ENCODE measurements at places on chromosomes 12 and 14.

- DNase-seq, result no peak
Measured at GRCh38 chr14:70721542-70721941, 79.8 kb downstream of the TTC9 start.

DNA sequence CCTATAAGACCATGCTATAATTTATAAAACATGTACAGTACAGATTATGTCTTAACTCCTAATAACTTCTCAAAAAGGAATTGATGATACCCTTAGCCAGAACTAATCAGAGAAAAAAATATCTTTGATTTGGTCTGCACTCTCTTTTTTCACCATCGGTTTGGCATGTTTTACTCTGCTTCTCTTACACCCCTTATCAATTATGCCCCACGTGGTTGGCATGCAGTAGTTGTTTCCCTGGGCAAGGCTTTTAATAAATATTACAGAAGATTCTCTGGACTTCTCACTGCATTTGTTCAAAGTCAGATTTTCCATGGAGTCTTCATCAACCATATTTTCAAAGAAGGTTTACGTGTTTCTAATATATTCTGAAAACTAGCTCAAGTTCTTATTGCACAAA is 167.4 kb upstream of the LRIG3 start:
- DNase-seq, result no peak

GRCh38 chr14:34169561-34169960 is 218.7 kb upstream of the EGLN3 start:
- DNase-seq, result no peak

DNA sequence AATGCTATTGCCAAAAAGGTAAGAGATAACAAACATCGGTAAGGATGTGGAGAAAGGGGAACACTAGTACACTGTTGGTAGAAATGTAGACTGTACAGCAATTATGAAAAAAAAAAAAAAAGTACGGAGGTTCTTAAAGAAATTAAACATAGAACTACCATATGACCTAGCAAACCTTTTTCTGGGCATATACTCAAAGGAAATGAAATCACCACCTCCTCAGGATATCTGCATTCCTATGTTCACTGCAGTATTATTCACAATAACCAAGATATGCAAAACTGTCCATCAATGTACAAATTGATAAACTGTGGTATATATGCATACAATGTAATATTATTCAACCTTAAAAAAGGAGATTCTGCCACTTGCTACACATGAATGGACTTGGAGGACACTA is 60.7 kb downstream of the INSM2 start:
- DNase-seq, result no peak

- no peak for DNase-seq
Measured at GRCh38 chr14:67420102-67420739, 8.3 kb upstream of the PLEK2 start.

GRCh38 chr14:101973356-101973755 is 9.0 kb downstream of the DYNC1H1 start:
- DNase-seq, result no peak

GRCh38 chr12:89469361-89469760 is 55.2 kb downstream of the GALNT4 start:
- no peak for DNase-seq

DNA sequence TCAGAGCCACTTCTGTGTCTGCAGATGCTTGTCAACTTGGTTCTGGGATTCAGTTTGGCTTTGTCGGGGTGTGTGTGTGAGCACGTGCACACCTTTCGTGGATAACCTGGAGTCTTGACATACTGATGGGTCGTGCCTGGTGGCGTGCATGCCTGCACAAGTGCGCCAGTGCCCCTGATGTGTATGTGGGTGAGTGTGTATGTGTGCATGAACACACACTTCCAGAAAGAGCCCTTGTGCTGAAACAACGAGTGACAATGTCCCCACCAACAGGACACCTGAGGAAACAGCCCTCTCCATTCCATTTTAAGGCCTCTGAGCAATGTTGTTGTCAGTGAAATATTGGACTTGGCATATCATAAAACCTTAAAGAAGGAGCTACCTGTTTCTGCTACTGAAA is 53.9 kb downstream of the SMUG1 start:
- no peak for DNase-seq

DNA sequence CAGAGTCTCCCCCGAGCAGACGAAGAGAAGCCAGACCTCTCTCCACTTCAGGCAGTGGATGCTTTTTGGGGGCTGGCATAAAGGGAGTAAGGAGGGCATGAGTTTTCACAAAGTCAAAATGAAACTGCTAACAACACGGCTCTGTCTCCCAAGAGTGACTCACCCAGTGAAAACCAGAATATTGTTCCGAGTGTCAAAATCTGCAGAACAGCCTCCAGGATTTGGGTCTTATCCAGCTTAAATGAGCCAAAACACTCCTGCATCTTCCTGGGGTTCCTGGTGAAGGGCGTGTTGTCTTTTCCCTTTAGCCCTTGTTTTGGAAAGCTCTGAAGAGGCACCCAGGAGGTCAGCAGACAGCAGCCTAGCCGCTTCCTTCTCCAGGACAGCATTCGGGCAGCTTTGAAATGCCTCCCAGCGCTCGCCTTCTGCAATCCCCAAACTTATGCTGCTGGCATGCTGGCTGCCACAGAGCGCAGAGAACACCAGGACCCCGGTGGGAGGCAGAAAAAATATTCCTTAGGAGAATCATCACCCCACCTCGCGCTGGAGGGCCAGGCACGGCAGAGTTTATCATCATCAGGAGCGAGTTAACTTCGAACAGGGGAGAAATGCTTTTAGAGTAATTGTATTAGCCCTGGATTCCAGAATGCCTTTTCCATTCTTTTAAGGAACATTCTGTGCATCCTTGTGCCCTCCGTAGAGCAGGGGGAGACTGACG is 117.7 kb upstream of the NCOR2 start:
- no peak for DNase-seq

DNA sequence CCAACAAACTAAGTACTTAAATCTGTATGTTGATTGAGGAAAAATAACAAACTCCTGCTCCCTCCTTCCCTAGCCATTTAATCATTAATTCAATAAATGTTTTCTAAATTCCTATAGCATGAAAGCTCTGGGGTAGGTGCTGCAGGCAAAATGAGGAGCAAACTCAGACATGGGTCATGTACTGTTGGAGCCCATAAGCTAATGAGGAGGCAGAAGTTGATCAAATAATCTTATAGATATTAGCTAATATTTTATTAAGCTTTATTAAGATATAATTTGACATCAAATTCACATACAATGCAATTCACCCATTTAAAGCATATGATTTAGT is 70.6 kb downstream of the SYNE2 start:
- DNase-seq, result no peak

- no peak for DNase-seq
Measured at GRCh38 chr12:62934799-62935674, at the start of gene PPM1H. Gene PPM1H (minus strand): TSS chr12:62935150. CDS start chr12:62934736, 414 bp downstream.

DNA sequence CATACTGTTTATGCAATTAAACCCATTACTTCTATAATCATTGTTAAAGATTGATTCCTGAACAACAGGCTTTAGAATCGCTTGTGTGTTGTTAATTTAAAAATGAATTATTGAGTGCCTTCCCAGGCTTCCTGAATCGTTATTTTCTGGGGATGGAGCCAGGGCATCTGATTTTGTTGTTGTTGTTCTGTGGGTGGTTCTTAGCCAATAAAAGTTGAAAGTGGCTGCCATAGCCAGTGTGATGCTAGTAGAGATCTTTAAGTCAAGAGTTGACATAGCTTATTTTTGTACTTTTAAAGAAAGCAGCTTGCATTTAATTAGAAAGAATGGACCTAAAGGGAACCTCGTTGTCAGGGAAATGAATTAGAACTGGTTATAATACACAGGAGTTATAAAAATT is 6.4 kb downstream of the GOLGA5 start:
- no peak for DNase-seq

GRCh38 chr12:45658020-45658419 is 71.5 kb upstream of the ARID2 start:
- no peak for DNase-seq

DNA sequence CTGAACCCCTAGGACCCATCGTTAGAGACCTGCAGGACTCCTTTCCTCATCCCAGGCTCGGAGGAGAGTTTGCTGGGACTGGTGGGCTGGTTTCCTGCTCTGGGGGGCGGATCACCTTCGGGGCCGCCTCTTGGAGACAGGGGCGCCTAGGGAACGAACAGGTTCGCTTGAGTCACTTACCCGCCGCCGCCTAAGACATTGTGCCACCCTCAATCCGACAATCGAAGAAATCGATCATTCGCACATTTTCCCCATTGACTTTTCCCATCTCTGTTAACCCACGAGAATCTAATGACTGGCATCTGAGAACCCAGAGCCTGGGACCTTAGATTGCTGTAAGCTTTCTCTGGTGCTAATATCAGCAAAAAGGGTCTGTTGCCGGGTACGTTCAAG is 322 bp downstream of the SLC39A9 start:
- DNase-seq, result no peak

DNA sequence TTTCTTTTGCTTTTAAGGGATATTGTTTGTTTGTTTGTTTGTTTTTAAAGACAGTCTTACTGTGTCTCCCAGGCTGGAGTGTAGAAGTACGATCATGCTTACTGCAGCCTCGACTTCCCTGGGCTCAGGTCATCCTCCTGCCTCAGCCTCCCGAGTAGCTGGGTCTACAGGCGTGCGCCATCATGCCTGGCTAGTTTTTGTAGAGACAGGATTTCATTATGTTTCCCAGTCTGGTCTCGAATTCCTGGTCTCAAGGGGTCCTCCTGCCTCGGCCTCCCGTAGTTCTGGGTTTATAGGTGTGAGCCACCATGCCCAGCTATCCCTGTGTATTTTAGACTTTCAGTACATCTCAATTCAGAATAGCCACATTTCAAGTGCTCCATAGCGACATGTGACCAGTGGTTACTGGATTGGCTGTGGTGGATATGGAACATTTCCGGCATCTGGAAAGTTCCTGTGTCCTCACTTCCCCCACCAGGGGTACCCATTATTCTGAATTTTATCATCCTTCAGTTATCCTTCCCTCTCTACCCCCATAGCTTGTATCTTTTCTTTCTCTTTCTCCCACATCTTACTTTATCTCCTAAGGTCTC is 61.1 kb downstream of the HRK start:
- no peak for DNase-seq

DNA sequence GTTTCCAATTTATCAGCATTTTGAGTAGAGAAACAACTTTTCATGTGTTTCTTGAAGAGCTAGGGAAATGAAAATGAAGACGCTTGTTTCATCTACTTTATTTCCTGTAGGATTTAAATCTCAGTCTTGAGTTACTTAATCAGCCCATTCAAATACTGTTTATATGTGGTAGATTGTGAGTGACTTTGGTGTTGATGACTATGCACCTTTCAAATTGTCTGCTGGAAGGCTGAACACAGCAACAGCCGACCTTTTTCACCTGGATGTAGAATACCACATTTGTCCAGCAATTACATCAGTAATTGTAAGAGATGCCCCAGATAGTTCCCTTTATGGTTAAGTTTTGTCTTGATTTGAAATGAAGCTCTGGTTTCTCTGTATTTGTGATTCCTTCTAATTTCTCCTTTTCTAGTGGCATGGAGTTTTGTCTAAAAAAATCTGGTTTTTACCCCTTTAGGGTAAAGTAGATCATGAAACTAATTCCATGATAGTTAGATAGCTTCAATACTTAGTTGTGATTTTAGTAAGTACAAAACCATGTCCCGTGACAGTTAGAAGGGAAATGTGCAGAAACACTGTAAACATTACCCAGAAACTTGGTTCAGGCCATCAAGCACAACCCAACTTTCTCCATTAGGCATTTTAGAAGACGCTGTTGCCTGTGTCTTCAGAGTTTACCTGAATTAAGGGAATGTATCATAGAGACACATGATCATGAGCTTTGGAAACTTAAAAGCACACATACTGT is 165.0 kb downstream of the SRGAP1 start:
- no peak for DNase-seq

Measured in stimulated activated CD4-positive, alpha-beta T cell treated with anti-CD3 and anti-CD28 coated beads, Interleukin-1b, Interleukin-23, amount 100 ng/mL, for 1 hour (primary cell).